OCI-LY7 (cell line): ENCODE measurements at places on chromosomes 16 and 17.

DNA sequence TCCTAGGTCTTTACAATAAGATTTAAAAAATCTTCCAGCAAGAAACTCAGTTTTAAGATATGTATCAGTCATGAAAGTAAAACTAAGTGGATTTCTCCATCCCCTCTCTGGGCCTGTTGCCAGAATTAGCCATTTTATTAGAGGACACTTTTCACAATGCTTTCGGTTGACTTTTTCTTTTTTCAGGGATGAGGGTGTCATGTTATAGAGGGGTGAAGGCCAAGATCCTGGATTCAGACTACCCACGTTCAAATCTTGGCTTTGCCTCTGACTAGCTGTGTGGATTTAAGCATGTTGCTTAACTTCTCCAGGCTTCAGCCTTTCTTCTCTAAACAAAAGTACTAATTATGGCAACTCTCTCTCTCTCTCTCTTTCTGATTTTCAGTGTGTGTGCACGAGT, 111.7 kb upstream of the COX10 start:
- DNase-seq = no peak

DNA sequence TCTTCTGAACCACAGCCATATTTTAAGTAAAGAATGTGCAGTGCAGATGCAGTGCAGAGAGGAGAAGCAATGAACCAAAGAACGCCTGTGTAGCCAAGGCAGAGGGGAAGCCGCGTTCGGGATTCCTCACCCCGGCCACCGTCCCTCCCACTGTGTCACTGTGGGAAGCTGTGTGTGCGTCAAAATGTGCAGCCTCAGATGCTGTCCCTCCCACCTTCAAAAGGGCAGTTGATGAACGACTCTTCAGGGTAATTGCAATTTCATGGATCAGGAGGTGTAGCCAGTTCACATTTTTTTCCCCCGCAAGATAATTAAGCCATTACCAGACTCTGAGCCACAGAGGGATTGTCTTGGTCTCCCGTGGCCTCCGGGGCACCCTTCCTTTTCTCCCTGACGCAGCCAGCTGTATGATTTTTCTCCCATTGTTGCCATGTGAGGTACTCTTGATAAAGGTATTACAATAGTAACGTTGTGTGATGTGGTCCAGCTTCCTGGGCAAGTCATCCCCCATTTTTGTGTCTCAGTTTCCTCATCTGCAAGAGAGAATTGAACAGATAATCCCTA, 190.0 kb downstream of the FOXL1 start:
- no peak for DNase-seq

DNA sequence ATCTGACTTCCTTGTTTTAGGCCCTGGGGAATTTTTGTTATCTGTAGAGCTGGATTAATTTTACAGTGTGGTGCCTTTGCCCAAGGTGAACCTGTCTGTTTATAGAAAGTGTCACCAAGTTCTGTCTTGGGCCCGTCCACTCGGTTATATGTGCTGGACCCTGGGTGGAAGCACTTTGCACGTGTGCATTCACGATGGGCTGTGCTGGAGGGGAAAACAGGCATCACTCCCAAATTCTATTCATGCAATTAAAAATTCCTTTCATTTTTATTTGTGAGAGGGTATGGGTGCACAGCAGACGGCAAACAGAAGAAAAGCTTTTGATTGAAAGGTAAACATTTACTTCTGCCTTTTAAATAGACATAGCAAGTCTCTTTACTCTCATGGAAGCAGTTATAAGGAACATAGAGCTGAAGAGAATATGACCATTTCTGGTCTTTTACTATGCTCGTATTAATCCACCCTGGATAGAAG, 101.2 kb downstream of the WWOX start:
- DNase-seq = no peak

GRCh38 chr16:88533932-88534637, 36.1 kb upstream of the ZC3H18 start:
- peak; percentile 87 for DNase-seq

- DNase-seq = no peak
Observed at GRCh38 chr17:6551869-6552531, 4.4 kb downstream of the PITPNM3 start.

DNA sequence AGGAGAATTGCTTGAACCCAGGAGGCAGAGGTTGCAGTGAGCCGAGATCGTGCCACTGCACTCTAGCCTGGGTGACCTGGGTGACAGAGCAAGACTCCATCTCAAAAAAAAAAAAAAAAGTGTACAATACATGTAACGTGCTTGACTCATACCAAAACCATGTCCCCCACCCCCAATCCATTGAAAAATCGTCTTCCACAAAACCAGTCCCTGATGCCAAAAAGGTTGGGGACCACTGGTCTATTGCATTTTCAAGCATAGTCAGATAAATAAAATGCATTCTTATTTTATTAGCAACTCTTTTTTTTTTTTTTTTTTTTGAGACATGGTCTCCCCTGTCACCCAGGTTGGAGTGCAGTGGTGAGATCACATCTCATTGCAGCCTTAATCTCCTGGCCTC, 52.1 kb downstream of the COPRS start:
- DNase-seq = no peak

- DNase-seq = no peak
Observed at GRCh38 chr17:61414936-61415251, 15.3 kb downstream of the TBX2 start.

DNA sequence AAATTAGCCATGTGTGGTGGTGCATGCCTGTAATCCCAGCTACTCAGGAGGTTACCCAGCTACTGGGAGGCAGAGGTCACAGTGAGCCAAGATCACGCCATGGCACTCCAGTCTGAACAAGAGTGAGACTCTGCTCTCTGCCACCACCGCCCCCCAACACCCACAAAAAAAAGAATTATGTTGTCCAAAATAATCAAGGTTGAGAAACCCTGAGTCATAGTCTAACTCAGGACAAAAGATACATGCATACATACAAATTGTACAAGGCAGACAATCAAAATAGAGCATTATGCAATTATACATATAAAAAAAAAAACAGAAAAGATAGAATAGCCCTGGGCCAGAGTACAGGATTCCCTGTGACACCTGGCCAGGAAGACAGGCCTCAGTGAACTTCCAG, 6.6 kb upstream of the KPNB1 start:
- peak; percentile 41 for DNase-seq

GRCh38 chr17:51541215-51541614, 280.9 kb downstream of the UTP18 start:
- no peak for DNase-seq

DNA sequence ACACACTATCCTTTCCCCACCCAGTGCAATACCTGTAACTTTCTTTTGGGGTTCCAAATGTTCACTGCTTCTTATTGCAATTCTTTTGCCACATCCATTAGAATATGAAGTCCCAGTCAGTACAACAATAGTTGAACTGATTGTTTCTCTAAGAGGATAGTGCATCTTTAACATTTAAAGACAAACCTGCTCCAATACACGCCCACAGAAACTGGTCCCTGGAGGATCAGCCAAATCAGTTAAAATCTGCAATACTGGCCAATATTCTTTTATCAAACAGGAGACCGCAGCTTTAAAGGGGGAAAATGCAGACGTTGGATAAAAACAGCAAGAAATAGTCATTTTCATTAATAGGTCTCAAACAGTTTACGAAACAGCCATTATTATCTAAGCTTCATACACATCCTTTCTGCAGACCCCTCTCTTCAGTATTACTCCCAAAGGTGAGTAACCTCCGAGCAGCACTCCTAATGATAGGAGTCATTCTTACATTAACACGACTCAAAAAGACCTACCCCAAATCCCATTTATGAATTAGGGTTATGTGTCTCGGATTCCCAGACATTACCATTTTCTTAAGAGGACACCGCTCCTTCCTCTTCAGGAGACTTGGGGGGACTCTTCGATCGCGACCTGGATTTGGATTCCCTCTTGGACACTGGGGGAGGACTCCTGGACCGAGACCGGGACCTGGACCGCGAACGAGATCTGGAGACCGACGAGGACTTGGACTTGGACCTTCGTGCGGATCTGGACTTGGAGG, 1.4 kb downstream of the SRSF2 start:
- peak; percentile 52 for DNase-seq

DNA sequence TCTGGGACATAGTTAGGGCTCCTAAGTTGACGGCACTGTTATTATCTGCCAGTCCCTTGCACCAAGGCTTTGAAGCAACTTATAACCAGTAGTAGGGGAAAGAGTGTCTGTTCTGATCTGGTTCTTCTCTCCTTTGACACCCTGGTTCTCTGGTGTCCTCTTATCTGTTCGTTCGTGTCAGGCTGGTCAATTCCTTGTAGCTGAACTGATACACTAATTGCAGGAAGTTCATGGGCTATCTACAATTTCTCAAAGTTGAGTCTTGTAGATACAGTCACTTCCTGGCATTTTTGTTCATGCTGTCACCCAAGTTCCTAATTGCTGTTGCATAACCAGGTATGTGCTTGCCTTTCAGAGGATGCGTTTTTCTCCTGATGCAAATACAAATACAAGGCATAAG, 17.3 kb upstream of the MYO1D start:
- DNase-seq = no peak

GRCh38 chr17:39376434-39376833, 25.0 kb downstream of the FBXL20 start:
- DNase-seq = peak; percentile 22

DNA sequence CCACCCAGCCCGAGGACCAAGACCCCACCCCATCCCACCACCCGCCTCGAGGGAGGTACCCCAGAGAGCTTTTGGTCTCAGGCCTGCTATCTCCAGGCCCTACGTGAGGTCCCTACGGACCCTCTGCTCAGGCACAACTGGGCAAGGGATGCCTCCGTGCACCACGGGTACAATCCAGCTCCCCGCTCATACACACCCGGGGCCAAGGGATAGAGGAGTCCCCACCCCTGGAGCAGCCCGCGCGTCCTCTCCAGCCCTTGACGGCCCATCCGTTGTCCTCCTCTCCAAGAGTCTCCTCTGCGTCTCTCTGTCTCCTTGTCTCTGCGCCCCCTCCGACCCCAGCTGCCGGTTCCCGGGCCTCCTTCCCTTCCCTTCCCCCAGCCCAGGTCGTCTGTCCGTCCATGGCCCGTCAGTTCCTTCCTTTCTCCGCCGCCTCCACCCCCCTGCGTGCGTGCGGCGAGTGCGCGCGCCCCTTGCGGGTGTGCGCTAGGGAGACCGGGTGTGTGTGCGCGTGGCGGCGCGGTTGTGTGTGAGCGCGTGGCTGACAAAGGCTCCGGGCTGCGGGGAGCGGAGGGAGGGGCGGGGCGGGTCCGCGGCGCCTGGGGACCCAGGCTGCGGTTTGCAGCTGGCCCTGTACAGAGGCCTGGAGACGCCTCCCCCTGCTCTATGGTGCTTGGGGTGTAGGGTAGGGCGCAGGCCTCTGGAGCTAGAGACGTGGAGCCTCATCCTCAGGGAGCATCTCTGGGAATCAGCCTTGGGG, 930 bp downstream of the SPNS2 start:
- DNase-seq = no peak
